MCF 10A (cell line): ENCODE measurements at places on chromosomes 6 and 20.

DNA sequence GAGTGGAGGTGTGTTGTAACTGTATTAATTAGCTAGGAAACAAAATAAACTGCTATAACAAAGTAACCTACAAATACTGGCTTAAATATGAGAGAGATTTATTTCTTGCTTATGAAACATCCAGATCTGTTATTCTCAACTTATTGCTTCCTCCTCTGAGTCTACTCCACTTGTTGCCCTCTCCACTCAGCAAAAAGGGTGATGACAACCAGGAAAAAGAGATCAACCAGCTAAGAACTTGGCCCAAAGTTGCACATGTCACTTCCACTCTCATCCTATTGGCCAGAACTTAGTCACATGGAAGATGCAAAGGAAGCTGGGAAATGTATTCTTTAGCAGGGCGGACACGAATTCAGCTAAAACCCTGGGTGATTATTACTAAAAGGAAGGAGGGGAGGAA lies 5.2 kb upstream of the TP53RK start:
- DNase-seq, result no peak

DNA sequence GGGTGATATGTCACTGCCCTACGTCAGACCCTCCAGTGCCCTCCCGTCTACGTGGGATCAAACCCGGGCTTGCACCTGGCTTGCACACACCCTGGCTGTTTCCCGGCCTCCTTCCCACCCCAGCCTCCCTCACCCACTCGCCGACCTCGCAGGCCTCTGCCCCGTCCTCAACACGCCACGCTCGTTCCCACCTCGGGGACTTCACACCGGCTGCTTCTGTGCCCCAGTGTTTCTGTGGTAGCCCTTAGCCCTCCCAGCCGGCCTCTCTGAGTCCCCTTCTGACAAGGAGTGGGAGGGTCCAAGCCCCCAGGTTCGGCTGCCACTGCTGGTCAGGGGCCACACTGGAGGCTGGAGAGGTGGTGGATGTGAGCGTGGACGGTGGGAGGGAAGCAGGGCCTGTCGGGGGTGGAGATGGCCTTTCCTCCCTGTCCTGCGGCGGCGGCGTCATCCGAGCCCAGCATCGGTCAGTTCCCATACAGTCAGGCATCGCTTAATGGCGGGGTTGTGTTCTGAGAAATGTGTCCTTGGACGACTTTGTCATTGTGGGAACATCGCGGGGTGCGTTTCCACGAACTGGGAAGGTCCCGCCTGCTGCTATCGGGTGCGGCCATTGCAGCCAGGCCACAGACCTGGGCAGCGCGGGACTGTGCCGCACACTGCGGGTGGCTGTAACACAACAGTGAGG lies 11.4 kb upstream of the KIF25 start:
- DNase-seq, result no peak

GRCh38 chr6:149239573-149240209 lies 77.8 kb upstream of the TAB2 start:
- no peak for DNase-seq

GRCh38 chr6:114096561-114097172 lies 125.7 kb upstream of the HDAC2 start:
- DNase-seq, result peak; percentile 51

- no peak for DNase-seq
Measured at GRCh38 chr6:6844530-6844929, 256.0 kb downstream of the LY86 start.

- DNase-seq, result no peak
Measured at GRCh38 chr6:123518441-123519188, 118.1 kb downstream of the TRDN start.

DNA sequence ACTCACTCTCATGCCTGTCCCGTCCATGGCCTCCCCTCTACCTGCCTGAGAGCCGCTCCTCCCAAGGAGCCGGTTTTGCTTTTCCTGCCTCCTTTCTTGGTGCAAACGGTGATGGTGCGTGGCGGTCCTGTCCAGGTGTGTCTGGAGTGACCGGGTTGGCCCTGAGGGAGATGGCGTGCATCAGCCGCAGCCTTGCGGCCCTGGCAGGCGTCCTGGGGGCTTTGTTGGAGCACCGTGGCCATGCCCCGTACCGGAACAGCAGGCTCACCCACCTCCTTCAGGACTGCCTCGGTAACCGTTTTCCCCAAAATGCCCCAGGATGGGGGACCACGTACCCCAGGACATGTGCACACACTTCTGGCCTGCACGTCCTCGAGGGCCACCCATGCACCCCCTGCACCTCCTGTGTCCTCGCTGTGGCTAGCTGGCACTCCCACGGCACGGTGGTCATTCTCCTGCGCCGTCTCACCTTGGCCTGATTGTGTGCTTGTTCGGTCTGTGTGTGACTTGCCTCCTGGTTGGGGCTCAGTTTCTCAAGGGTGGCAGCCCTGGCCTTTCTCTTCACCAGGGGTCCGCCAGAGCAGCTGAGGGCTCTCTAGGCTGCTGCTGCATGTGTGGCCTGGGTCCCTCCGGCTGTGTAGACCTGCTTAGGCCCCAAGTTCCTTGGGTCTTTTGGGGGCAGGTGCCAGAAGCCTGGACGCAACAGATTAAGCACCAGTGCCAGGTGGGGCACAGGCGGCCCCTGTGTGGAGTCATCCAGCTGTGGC lies 36.4 kb downstream of the FRMD1 start:
- DNase-seq, result no peak

DNA sequence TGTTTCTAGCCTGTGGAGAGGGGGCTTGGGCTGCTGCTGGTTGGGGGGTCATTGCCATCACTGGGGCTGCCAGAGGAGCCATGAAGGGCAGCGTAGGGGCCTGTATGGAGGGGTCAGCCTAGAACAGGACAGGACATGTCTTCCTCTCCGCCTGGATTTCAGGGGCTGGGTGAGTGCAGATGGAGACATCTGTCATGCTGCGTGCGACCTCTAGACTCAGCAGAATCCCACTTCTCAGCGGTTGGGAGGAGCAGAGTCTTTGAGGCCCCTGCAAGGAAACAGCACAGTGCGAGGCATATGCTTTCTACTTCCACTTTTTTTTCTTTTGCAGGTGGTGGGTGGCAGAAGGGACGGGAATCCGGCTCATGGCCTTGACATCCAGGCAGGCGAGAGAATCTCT lies 67.9 kb downstream of the EZR start:
- DNase-seq, result no peak

GRCh38 chr6:137272403-137272802 lies 53.2 kb upstream of the IFNGR1 start:
- DNase-seq, result no peak

DNA sequence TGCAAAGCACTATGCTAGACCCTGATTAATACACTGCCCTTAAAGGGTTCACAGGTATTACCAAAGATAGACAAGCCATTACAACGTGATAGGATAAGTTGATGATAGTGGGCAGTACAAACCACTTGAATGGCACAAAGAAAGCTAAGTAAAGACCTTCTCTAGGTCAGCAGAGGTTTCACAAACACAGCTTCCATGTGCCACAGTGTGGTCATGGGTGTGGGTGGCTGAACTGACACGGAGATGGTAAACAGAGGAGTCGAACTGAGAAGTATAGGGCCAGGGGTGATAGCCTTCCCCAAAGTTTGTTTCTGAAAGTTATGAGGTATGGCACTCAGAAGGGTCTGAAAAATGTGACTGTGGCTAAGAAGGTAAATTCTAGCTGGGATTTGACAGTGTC lies 4.3 kb downstream of the ZBTB9 start:
- no peak for DNase-seq

- no peak for DNase-seq
Measured at GRCh38 chr6:34645627-34646026, 50.9 kb downstream of the ILRUN start.

- DNase-seq, result peak; percentile 96
Measured at GRCh38 chr6:45724511-45724910, 291.1 kb downstream of the CLIC5 start.

DNA sequence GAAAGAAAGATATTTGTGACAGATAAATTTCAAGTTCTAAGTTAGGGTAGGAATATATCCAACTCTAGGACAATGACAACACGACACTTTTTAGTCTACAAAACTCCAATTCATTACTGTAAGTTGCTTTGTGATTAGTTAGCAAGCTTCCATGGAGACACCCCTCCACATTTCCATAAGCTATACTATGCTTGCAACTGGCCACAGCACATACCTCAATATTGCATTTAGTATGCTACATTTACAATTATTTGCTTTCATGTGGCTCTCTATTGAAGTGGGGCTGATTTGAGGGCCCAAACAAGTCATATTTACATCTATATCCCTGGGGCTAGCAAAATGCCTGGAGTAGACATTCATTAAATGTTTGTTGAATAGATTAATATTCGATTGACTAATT lies 129.3 kb downstream of the HACE1 start:
- DNase-seq, result no peak

GRCh38 chr20:63978319-63979228 lies 868 bp downstream of the SAMD10 start:
- peak; percentile 76 for DNase-seq

- peak; percentile 27 for DNase-seq
Measured at GRCh38 chr6:38542031-38542430, 97.7 kb downstream of the BTBD9 start.

DNA sequence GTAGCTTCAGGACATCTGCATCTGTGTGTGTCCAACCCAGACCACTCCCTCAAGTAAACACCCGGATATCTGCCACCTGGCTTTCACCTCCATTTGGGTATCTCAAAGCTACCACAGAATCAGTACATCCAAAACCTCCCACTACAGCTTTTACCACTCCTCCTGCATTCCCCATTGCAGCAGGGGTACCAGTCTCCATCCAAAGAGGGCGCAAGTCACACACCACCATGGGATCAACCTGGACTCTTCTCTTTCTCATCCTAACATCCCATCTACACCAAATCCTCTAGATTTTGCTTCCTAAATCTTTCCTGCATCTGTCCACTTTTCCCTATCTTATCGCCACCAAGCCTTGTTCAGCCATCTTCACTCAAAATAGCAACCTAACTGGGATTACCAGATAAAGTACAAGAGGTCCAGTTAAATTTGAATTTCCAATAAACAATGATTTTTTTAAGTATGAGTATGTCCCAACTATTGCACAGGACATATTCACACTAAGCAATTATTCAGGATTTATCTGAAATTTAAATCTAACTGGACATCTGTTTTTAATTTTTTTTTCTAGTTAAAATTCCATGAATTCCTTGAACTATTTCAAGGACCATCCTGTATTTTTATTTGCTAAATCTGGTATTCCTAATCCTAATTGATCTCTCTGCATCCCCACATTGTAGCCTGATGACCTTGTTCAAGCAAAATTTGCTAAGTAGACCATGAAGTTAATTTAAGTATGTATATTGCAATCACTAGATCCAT lies 164.3 kb upstream of the MLN start:
- peak; percentile 24 for DNase-seq

GRCh38 chr6:2497922-2498623 lies 252.6 kb downstream of the MYLK4 start:
- peak; percentile 84 for DNase-seq

DNA sequence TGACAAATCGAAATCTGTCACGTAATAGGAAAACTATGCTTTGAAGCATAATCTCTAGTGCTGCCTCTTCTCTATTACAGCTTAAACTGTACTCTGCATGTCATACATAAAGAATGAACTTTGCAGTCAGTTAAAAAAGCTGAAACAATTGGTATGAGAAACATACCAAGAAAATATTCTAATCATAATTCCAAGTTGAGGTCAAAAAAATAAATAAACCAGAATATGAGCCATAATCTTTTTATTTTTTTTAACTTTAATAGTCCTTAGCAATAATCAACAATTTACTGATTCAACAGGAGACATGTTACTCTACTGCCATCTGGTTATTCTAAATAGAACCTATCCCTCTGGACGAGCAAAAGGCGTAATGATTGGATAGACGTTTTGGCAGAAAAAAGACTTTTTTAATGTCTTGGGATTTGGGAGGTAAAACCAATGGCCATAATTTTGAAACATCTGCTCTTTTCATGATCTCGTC lies 224.4 kb upstream of the FLRT3 start:
- no peak for DNase-seq

DNA sequence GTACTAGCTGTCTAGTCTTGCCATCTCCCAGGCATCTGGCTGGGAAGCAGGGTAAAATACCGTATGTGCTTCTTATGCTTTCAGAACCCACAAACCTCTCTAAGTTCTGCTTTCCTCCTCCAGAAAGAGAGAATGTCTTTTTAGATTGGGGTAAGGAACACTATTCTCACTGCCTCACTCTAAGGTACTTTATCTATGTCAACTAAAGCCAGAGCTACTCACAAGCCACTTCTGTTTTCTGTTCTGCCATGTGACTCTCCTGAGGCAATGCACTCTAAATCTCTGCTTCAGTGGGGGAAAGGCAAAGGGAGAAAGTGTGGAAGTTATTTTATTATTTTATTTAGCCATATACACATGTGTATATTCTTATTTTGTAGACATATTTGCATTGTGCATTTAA lies 15.6 kb downstream of the MEP1A start:
- DNase-seq, result no peak

DNA sequence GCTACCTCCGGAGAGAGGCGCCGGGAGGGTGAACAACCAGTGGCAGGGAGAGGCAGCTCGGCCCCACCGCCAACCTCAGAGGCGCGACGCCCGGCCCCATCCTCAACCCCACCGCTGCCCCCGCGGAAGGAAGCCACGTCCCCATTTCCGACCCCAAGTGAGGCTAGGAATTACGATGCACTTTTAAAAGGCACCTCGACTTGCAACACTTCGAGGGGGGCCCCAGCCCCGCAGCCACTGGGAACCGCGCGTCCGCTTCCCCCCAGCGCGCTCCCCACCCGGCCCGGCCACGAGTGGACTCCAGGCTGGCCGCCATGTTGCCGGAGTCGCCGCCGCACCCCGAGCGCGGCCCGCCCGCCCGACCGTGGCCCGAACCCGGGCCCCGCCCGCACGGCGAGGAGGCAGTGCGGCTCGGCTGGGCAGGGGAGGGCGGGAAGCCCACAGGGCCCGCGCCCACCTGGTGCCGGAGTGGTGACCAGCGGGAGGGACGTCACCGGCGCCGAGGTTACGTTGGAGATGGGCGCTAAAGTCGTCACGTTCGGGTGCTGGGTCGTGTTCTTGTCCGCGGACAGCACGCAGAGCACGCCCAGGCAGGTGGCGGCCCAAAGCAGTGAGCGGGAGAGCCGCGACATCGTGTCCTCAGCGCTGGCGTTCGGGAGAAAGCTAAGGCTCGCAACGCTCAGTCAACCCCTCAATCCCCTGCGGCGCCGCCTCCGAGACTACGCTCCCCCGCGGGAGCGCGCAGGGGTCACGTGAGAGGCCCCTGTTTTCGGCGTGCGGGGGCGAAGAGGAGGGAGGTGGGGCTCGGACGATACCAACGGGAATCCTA lies at the start of gene CD164:
Gene CD164, minus strand, starts transcription at position 721 of the 829 bp plus-strand sequence. Its CDS starts 89 bp downstream, at position 632.
- DNase-seq, result peak; percentile 96

DNA sequence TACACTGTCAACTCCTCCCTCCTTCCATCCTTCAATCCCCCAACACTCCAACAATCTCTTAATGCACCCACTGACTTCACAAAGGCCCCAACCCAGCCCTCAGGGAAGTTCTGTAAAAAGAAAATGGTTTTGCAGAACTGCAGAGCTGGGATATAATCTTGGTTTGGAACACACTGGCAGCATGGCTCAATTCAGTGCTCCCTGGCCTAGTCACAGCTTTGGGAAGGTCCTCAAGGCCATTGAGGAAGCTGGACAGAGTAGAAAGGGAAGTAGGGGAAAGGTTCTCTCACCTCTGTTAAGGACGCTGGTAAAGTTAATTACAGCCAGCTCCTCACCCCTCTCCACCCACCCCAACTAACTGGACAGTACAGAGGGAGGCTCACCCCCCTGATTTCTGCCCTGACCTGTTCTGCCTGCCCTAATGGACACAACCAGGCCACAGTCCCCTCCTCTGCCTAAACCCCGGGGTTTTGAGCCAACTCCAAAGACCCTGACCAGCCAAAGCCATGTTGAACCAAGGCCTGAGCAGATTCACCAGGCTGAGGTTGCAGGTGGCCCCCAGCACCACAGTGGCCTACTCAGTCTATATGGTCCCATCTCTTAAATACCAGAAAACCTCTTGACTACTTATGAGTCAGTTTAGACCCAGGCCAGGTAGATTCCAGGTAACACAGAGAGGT lies 49.2 kb downstream of the MAFB start:
- no peak for DNase-seq
